ENCODE measurements at places on chromosomes 2 and 18.

GRCh38 chr18:5456577-5457461 is 87.0 kb downstream of the EPB41L3 start:
- DNase-seq = no peak

- no peak for DNase-seq
Measured at GRCh38 chr2:54728669-54729120, 5.2 kb downstream of the EML6 start.

DNA sequence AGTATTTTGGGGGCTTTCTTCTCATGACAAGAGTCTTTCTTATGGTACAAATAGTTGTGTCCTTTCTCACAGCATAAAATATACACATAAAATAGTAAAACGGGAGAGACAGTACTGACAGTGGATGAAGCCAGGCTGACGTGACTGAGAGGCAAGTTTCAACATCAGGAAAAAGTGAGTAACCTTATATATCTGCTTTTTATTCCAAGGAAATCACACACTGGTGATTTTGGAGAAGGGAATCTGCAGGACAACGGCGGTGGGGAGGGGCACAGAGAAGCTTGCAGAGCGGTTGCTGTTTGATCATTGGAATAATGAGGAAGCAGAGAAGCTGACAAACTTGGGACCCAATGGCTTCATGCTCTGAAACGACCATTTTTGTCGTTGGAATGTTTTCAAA is 130.6 kb upstream of the ZNF236 start:
- DNase-seq = no peak

- DNase-seq = no peak
Measured at GRCh38 chr2:127722807-127723206, 21.5 kb downstream of the SFT2D3 start.

DNA sequence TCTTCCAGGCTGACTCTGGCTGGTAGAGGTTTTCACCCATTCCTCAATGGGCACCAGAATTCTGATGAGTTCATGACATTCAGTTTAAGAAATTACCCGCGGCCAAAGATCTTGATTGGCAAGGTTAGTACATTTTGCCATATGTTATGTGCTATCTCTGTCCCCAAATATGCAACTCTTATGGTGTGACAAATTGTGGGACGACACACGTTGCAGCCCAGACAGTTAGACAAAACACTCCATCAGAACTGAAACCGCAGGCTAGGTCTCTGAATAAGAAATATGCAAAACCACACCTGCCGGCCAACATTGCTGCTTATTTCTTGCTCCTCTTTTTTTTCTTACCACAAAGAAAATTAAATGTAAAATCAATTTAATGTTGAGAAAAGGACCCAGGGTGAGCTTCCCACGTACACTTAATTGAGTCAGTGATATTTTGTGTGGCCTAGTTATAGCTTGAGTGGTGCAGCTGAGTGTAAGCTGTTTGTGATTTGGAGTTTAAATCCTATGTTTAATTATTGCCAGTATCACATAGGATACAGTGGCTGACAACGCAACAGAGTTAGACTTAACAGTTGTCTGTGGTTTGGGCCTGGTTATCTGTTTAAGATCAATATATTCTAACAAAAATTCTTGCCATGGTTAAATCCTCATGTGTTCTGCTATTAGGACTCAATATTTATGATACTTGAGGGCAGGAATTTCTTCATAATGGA is 35.7 kb upstream of the LTBP1 start:
- peak; percentile 43 for DNase-seq

GRCh38 chr2:201532686-201533304 is 81.3 kb downstream of the STRADB start:
- no peak for DNase-seq

Measured in NCI-H2107 (cell line).